ENCODE measurements at places on chromosomes 5 and 9. TPM values are rescaled to one million over a fixed set of nuclear protein-coding genes. Genes with fewer than 3 reads are reported as not detected.

ENC1 gene
- 0.52 TPM for total RNA-seq

PCA3 gene
- total RNA-seq: not detected

DMRT3 gene
- total RNA-seq: not detected

RIC1 gene
- total RNA-seq: 15.2 TPM

LECT2 gene
- total RNA-seq: not detected

GMCL2 gene
- total RNA-seq: not detected

WNT8A gene
- total RNA-seq: not detected

TIGD6 gene
- 1.9 TPM for total RNA-seq

Measured in activated naive CD8-positive, alpha-beta T cell treated with anti-CD3 and anti-CD28 coated beads for 36 hours (primary cell).